ENCODE measurements at places on chromosomes 4 and X. TPM values are rescaled to one million over a fixed set of nuclear protein-coding genes. Genes with fewer than 3 reads are reported as not detected.

LINC00632 gene
- total RNA-seq = 2.1 TPM

DNA sequence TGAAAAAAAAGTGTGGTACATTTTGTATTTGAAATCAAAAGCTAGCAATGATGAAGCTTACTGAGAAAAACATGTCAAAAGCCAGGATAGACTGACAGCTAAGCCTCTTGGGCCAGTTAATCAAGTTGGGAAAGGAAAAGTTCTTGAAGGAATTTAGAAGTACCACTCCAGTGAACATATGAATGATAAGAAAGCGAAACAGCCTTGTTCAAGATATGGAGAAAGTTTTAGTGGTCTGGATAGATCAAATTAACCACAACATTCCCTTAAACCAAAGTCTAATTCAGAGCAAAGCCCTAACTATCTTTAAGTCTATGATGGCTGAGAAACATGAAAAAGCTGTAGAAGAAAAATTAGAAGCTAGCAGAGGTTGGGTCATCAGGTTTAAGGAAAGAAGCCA is 268.3 kb downstream of the PDHA2 start:
- H3K36me3 ChIP-seq = no peaks in the 10 kb centered on the region
- DNase-seq = no peak
- no peaks in the 10 kb centered on the region for H3K27me3 ChIP-seq
- no peak overlapping the region for H3K4me3 ChIP-seq

- H3K27ac ChIP-seq = no peak overlapping the region
- no peak for DNase-seq
- no peak overlapping the region for H3K4me3 ChIP-seq
- no peaks in the 10 kb centered on the region for H3K27me3 ChIP-seq
Measured at GRCh38 chr4:134627366-134627765, 425.8 kb upstream of the PABPC4L start.

DNA sequence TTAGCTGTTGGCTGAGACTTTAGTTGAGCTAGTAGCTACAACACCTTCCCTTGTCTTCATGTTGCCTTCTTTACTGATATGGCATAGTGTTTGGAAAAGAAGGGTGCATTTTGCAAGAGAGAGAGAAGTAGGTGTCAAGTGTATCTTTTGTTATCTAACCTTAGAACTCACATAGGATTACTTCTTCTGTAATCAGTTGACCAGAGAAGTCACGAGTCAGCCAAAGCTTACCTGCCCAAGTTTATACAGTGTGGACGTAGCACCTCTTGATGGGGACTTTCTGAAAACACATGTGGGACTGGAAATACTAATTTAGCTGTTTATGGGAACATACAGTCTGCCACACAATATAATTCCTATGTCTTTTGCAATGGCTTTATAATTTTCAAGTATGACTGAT is 56.0 kb downstream of the UGT8 start:
- no peaks in the 10 kb centered on the region for H3K4me1 ChIP-seq
- no peaks in the 10 kb centered on the region for H3K36me3 ChIP-seq
- no peak overlapping the region for H3K27ac ChIP-seq
- DNase-seq = no peak
- H3K27me3 ChIP-seq = no peaks in the 10 kb centered on the region
- H3K4me3 ChIP-seq = no peak overlapping the region

DNA sequence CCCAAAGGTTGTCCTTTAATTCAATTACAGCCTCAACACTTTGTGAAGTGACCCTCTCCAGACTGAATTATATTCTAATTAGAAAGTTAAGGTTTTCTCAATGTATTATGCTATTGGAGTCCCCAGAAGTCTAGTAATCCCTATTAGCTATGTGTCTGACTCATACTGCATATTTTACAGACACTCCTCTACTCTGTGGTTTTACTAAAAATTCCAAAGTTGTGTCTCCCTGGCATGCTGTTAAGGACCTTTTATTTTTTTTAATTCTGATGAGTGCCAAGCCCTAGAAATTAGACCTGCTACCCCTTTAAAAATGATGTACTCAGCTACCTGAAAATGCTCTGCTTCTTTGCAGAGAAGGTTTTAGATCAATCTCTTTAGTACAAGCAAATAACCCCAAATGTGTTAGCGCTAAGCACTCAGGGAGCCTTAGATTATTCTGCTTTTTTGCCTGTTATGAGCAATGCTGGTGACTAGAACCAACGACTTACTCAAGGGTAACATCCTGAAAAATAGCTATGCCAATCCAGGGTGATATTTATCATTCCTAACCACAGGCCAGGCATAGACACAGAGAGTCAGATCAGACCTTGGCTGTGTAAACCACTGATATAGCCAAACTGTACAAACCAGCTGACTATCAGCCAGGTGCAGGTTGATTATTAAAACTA is 26.1 kb upstream of the CXCL13 start:
- H3K4me1 ChIP-seq = no peaks in the 10 kb centered on the region
- H3K36me3 ChIP-seq = no peaks in the 10 kb centered on the region
- no peak overlapping the region for H3K27ac ChIP-seq

DNA sequence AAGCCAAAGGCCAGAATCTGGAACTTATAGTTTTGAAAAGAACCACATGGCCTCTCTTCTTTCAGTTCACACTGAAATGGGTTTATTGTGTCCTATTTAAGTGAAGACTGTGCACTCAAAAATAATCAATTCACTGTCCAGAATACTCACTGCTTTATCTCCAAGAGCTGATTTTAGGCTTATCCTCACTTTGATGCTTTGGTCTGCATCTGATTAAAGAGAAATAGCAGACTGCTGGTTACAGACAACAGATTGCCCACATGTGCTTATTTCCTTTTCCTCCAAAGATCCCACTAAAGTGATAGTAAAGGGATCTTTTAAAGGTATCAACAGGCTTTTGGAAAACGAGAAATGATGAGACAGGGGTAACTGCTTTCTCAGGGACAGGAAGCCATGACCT is 30.6 kb downstream of the ACE2 start:
- no peak overlapping the region for H3K4me3 ChIP-seq
- H3K27me3 ChIP-seq = no peaks in the 10 kb centered on the region
- H3K4me1 ChIP-seq = no peaks in the 10 kb centered on the region
- H3K36me3 ChIP-seq = no peaks in the 10 kb centered on the region
- H3K27ac ChIP-seq = no peak overlapping the region

BMPR1B gene
- not detected for total RNA-seq

- H3K4me3 ChIP-seq = no peak overlapping the region
- H3K4me1 ChIP-seq = no peaks in the 10 kb centered on the region
- no peaks in the 10 kb centered on the region for H3K36me3 ChIP-seq
- H3K27ac ChIP-seq = no peak overlapping the region
- no peak for DNase-seq
- no peaks in the 10 kb centered on the region for H3K27me3 ChIP-seq
Measured at GRCh38 chrX:53249408-53250042, 24.5 kb upstream of the KDM5C start.

CSN1S1 gene
- not detected for total RNA-seq

CT45A9 gene
- not detected for total RNA-seq

DNA sequence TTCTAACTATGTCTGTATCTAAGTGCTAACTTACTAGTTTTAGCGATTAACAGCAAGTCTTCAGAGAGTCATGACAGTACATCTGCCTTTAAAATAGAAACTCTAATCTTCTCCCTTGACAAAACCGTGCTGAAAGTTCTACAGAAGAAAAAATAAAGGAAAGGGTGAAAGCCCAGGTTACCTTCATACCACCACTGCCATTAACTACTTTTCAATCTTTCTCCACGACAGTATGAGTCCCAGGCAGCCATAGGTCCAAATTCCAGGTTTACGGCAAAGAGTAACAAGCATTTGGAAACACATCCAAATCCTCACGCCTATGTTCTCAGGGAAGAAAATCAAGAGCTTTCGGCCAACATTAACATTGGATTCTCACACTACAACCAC is 12.4 kb upstream of the ZCCHC13 start:
- no peak for DNase-seq
- H3K36me3 ChIP-seq = no peaks in the 10 kb centered on the region
- H3K27ac ChIP-seq = peak overlapping the region; percentile 82
- no peaks in the 10 kb centered on the region for H3K27me3 ChIP-seq
- no peaks in the 10 kb centered on the region for H3K4me1 ChIP-seq
- peak overlapping the region; percentile 94 for H3K4me3 ChIP-seq

POU4F2 gene
- total RNA-seq = not detected

GRCh38 chr4:120056246-120056645 is 10.4 kb downstream of the MAD2L1 start:
- no peaks in the 10 kb centered on the region for H3K36me3 ChIP-seq
- no peaks in the 10 kb centered on the region for H3K27me3 ChIP-seq
- H3K4me1 ChIP-seq = no peaks in the 10 kb centered on the region

CXCL6 gene
- not detected for total RNA-seq

DNA sequence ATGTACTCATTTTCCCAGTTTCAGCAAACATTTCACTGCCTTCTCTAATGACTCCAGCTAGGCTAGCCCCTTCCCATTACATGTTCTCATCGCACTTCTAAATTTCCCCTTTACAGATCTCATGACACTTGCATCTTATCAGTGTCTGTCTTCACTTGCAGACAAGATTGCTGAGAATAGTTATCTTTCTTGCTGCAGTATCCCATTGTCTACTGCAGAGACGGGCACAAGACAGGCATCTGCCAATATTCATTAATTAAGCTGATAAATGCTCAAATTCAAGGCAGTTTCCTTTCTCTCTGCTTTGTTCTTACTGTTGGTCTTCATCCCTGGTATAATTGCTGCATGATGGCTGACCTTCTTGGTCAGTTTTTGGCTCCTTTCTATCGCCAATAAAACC is 175.9 kb downstream of the ANTXR2 start:
- H3K4me3 ChIP-seq = no peak overlapping the region
- H3K27me3 ChIP-seq = no peaks in the 10 kb centered on the region
- H3K4me1 ChIP-seq = no peaks in the 10 kb centered on the region
- DNase-seq = no peak

GRCh38 chr4:15148691-15149090 is 146.4 kb downstream of the CPEB2 start:
- H3K36me3 ChIP-seq = no peaks in the 10 kb centered on the region
- no peak overlapping the region for H3K4me3 ChIP-seq
- DNase-seq = no peak
- H3K27ac ChIP-seq = no peak overlapping the region

DNA sequence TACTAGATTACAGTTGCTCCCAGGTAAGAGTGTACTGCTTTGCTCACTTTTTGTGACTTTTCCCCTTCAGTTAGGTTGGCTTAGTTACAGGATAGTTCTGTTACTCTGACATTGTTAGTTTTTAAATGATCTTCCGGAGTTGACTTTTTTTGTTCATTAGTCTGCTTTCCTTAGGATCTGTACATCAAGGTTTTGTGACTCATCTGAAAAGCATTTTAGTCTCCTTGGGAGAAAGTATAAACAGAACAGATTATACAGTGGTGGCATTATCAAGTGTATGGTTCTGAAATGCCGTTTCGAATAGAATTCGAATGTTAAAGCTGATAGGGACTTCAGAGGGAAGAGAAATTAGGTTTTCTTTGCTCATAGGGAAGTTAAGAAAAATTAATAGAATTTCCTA is 63.3 kb downstream of the USP9X start:
- H3K27ac ChIP-seq = no peak overlapping the region
- H3K4me1 ChIP-seq = no peaks in the 10 kb centered on the region
- H3K36me3 ChIP-seq = peaks cover 48% of the 10 kb centered on the region
- DNase-seq = no peak
- no peak overlapping the region for H3K4me3 ChIP-seq

FAM9C gene
- total RNA-seq = not detected

DNA sequence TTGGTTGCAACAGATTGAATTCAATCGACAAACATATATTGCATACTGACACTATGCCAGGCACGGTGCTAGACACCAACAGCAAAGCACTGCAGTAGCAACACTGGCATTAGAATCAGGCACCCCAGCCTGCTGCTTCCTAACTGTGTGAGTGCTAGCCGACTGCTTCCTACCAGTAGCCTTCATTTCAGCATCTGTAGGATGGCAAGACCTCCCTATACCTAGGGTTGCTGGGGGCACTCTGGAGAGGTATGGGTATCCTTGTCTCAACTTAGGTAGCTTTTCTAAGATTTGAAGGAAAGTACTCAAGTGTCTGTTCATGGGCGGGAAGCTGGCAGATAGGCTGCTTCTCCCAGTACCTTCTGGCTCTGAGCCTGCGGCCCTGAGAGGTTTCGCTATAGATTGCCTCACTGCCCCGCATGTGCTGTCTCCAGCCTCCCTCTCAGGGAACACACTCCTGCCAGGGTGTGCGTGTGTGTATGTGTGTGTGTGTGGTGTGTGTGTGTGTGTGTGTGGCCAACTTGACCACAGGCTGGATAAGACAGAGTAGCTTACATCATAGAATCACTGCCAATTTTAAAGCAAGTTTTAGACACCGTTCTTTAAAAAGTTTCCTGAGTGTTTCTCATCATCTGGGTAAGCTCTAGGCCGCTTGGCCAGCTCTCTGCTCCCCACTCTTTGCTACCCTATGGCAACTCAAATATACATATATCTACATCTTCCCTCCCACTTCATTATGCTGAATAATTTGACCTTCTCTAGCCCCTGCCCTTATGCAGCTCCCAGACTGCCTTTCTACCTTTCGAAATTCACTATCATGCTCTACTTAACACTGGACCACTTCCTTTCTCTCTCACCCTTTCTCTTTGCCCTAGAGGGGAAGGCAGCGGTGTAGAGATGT is 97.0 kb upstream of the PJA1 start:
- no peak overlapping the region for H3K4me3 ChIP-seq
- H3K4me1 ChIP-seq = no peaks in the 10 kb centered on the region
- H3K27me3 ChIP-seq = no peaks in the 10 kb centered on the region
- H3K27ac ChIP-seq = no peak overlapping the region
- no peak for DNase-seq

DNA sequence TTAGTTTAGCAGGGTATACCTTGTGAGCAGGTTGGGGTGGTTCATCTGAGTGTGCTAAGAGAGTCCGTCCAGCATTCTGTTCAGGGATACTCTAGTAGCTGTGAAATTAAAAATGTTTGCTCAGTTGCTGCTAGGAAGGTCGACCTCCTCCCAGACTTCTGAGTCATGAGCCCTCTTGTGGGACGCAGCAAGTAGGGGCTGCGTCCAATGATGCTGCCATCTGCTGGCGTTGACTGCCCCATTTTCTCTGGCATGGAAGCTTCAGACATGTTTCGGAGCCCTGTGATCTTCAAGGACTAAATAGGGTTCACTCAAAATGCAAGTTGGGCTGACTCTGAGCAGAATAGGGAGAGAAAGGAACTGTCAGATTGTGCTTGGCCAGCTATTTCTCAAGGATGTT is 201.0 kb upstream of the ARSJ start:
- no peak overlapping the region for H3K27ac ChIP-seq
- no peaks in the 10 kb centered on the region for H3K36me3 ChIP-seq
- DNase-seq = peak; percentile 8
- no peak overlapping the region for H3K4me3 ChIP-seq
- no peaks in the 10 kb centered on the region for H3K4me1 ChIP-seq

GLUD2 gene
- not detected for total RNA-seq

DNA sequence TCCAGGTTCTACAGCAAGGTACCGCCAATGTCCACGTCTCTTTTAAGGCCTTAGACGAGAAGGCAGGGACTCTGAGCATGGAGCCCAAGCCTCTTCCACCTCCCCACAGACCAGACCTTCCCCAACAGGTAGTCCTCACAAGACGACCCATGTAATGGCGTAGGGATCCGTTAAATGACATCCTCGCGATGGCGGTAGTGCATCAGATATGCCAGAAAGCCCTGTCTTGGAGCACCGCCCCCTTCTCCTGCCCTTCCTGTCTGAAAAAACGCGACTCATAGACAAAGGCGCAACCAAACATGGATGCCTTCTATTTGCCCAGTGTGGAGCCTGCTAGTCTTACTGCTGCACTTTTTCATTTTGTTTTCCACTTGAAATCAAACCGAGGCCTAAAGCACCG is 185.4 kb downstream of the OR13H1 start:
- no peak for DNase-seq
- no peaks in the 10 kb centered on the region for H3K4me1 ChIP-seq
- H3K27ac ChIP-seq = peak overlapping the region; percentile 56
- no peaks in the 10 kb centered on the region for H3K27me3 ChIP-seq
- no peak overlapping the region for H3K4me3 ChIP-seq

MAGEA2B gene
- total RNA-seq = not detected

- peaks cover 23% of the 10 kb centered on the region for H3K4me1 ChIP-seq
- no peaks in the 10 kb centered on the region for H3K27me3 ChIP-seq
- peak overlapping the region; percentile 94 for H3K4me3 ChIP-seq
- peak overlapping the region; percentile 80 for H3K27ac ChIP-seq
Measured at GRCh38 chr4:145099653-145100052, 1.5 kb downstream of the ABCE1 start.

All from naive thymus-derived CD4-positive, alpha-beta T cell (primary cell).